NCI-H1105 (cell line): ENCODE measurements at places on chromosomes 7 and 10.

GRCh38 chr7:155918720-155919390, 106.6 kb upstream of the SHH start:
- no peak for DNase-seq

- DNase-seq = no peak
Observed at GRCh38 chr10:133353202-133353959, 4.4 kb downstream of the FUOM start.

DNA sequence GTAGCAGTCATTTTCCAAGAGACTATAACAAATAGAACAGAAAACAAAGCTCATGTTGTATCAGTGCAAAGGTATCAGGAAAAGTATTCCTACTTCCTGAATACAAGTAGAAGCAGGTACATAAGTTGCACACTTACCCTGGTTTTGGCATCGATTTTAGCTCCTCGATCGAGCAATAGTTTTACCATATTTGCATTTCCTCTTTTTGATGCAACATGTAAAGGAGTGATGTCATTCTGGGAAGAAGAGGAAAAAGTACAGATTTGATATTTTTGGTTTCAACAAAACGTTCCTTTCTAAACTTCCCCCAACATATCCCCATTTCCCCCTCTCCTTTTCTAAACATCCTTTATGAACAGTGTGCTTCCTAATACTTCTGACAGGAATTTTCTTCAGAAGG, 155.1 kb downstream of the ANK3 start:
- DNase-seq = no peak

DNA sequence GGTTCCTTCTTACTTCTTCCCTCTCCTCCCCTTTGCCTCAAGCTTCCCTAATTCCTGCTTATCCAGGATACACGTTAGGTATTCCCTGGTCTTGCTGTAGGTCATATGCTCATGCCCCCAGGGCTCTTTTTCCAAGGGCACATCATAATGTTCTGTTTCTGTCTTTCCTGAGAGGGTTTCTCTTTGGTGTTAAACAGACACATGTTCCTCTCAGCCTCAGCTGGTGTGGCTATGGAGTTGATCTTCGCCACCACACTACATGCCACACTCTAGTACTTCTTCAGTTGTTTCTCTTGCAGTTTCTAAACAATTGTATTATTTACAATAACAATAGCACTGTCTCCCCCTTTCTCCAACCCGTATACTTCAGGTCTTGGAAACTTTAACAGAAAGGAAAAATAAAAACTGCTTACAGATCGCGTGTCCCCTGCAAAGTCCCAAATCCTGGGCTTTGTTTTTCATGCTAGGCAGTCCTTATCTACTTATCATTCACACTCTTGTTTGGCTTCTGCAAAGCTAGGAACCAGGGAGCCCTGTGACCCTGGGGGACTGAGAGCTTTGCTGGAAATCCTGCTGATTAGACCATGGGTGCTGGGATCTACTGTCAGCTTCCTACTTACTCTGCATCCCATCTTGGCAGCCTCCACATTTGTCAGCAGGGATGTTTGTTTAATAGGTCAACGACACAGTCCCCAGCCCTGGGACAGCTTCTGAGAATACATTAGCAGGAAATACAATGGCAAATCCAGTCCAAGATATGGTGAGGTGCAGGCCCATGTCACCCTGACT, 193.9 kb upstream of the BMPER start:
- DNase-seq = no peak

DNA sequence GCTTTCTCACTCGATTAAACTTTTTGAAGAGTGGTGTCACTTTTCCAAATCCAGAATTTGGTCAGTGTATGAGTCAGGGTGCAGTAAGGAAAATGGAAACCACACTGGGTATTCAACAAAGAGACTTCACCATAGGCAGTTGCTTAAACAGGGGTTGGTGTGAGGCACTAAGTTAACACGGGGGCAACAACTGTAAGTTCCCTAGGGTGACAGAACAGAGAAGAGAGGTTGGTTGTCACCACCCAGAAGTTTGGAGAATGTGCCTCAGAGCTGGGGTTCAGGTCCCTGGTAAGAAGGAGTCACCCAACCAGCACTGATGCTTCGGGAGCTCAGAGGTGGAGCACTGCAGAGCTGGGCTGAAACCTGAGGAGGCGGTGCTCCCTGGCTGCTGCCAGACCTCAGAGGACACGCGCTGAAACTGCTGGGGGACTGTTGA, 170.4 kb downstream of the ARID5B start:
- DNase-seq = no peak

DNA sequence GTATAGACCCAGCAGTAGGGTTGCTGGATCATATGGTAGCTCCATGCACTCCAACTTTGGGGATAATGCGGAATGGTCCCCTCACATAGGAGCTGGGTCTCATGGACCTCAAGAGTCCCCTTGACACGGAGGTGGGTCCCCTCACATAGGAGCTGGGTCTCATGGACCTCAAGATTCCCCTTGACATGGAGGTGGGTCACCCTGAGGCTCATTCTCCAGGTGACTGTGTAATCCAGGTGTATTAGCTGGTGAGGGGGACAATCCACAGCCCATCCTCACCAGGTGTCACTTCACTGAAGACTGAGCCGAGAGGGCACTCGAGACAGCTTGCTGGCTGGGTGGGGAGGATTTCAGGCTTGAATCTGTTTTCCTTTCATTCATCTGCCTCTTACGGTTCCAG, 121.9 kb downstream of the PTPN20 start:
- no peak for DNase-seq

DNA sequence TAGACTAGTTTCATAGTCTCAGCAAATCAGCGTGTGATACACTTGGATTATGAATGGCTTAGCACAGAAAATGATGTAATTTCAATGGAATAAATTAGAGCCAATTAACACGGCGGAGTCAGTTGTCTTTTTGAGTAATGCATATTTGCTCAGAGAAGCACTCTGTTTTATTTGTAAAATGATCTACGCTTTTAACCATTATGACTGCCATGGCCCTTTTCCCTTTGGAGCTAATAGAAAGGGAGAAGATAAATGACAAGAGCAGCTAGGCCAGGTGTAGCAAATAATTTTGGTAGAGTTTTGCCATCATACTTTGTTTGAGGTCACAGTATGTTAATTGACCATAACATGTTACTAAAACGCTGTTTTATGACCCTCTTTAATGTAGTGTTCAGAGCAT, 86.8 kb downstream of the GPR158 start:
- DNase-seq = peak; percentile 83
